ENCODE measurements at places on chromosomes 7 and 10.

- no peak for DNase-seq
These were observed 91.1 kb upstream of the ADAM12 start for GRCh38 chr10:126479280-126479895.

GRCh38 chr7:15326044-15326644, 235.7 kb downstream of the AGMO start:
- no peak for DNase-seq

- DNase-seq: no peak
These were observed 38.5 kb downstream of the CABCOCO1 start for GRCh38 chr10:61701055-61701705.

DNA sequence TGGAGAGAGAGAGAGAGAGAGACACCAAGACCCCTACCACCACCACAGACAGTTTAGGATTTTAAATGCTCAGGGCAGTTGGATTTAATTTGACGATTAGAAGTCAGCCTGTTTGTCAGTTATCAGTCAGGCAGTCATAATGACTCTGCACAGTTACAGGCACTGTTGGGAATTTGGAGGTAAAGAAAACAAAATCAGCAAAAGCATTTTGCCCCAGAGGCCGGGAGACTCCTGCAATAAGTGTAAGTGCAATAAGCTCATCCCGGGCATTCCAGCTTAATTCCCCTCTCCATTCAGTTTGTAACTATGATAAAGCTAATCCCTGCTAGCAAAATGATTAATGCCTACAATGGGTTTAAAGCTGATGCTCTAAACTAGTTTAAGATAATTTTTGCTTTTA, 13.5 kb downstream of the SEMA3C start:
- DNase-seq: no peak

- no peak for DNase-seq
These were observed 415.4 kb upstream of the LRRN3 start for GRCh38 chr7:110675383-110676103.

- DNase-seq: no peak
These were observed 479.7 kb upstream of the PCDH15 start for GRCh38 chr10:55280696-55281095.

DNA sequence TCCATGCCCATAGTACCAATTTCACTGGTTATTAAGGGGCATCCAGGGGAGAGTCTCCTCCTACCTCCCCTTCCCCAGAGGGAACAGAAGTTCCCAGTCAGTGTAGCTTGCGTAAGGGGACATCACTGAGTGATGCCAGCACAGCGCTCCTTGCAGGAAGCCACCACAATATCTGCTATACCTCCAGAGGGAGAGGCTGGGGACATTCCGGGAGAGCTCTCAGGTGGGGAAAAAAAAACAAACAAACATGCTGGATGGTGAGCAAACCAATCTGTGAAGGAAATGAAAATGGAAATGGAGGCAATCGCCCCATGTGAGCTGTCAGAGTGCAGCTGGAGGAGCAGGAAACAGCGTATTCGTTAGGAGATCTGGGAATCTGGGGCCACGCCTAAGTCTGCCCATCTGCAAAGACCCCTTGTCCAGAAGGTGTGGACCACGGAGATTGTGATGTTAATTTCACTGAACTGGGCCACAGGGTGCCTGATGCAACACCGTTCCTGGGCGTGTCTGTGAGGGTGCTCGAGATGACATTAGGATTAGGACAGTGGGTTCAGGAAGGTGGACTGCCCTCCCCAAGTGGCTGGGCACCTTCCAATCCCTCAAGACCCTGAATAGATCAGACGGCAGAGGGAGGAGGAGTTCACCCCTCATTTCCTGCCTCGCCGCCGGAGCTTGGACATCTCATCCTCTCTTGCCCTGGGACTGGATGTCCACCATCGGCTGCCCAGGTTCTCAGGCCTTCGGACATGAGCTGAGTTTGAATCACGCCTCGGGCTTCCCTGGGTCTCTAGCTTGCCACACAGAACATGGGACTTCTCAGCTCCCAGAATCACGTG, 30.5 kb downstream of the GNA12 start:
- DNase-seq: no peak

Measured in nucleus accumbens (tissue), 56 donors.